ENCODE measurements at places on chromosomes 13 and 19.

- no peak for DNase-seq
Observed at GRCh38 chr13:37413161-37413560, 185.4 kb downstream of the POSTN start.

DNA sequence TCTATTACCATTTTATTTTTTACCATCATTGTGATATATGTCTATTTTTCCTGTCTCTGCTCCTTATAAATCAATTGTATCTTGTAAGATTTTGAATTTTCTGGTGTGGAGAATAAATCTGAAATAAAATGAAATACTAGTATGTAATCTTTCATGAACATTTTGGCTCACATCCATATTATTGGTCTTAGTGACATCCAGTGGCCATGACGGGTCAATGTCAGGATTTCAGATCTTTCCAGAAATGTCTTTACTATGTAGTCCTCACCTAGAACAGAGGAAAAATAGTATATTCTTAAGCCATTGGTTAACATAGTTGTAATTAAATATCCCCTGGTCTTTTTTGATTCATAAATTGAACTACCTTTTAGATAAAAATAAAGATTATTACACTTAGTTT, 109.8 kb upstream of the GPC6 start:
- no peak for DNase-seq

- no peak for DNase-seq
Observed at GRCh38 chr19:15562861-15563260, 52.2 kb upstream of the CYP4F8 start.

DNA sequence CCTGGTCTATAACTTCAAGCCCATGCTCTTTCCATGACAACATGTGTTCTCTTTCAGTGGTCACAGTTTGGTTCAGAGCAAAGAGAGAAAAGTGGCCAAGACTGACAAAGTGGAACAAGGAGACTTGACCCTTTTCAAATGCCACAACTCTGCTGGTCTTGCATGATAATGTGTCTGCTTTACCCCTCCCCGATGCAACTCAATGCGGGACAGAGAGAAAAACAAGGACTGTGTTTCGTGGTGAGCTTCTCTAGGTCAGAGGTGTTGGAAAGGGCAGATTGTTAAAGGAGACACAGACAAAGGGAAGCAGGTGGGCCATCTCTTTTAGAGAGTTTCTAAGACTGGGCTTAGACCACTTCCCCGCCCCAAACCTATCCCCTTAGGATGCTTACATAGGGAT, 61.6 kb upstream of the SERTM1 start:
- no peak for DNase-seq

DNA sequence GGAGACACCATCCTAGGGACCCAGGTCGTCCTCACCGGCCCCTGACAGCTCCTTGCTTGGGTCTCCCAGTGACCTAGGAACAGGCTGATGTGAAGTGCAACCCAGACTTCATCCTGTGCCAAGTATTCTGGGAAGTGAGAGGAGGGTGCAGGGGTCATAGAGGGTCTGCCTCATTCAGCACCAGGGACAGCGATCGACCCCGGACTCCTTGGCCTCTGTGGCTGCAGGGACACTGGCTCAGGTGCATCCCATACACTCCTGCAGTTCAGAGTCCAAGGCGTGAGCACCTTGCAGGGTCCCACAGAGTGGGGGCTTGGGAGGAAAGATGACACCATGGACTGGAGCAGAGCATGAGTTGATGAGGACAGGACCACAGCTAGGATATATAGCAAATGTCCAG, 10.0 kb upstream of the OR10H2 start:
- DNase-seq, result no peak

DNA sequence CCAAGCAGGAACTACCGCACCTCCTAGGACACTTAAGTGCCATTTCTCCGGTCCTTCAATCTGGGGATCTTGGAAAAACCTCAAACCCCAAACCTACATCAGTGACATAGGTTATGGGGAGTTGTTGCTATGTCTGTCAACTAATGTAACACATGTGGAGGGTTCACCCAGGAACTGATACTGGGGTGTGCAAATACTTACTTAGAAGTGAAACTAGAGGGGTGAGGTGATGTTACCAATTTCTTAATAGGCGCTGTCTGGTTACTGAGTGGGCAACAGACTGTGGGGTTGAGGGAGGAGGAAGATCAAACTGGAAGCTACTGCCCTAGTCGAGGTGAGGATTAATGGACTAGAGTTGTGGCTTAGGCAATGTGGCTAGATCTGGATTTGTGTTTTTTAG, 1.9 kb downstream of the ZNF586 start:
- DNase-seq, result no peak

GRCh38 chr13:35179920-35180663, 238.0 kb downstream of the NBEA start:
- DNase-seq, result no peak

DNA sequence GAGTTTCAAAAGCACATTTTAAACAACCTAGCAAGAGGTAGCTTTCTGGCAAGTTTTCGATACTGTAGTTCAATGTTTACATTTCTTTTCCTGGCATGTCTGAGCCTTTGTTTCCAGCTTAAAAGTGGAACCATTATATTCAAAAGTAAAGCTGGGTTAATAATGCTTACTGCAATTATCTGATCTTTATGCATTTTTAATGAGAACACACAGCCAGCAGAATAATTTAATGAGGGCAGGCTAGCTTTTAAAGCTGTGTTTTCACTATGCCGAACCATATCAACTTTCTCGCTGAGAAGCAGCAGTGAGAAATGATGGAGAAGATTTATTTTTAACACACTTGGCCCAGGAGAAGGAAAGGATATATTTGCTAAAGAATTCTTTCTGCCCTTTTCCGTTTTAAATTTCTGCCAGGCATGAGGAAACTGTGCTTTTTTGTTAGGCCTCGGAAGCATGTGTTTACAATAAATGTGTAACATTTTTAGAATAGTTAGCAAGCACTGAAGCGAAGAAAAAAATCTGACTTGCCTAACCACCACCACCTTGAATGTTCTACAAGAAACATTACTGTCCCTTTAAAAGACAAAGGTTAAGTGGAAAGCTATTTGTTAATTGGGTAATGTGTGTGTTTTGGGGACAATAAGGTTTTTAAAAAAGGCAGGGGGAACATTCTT, 1.0 kb downstream of the MBNL2 start:
- no peak for DNase-seq

GRCh38 chr19:53007200-53007599, 6.5 kb upstream of the ERVV-1 start:
- DNase-seq, result no peak

DNA sequence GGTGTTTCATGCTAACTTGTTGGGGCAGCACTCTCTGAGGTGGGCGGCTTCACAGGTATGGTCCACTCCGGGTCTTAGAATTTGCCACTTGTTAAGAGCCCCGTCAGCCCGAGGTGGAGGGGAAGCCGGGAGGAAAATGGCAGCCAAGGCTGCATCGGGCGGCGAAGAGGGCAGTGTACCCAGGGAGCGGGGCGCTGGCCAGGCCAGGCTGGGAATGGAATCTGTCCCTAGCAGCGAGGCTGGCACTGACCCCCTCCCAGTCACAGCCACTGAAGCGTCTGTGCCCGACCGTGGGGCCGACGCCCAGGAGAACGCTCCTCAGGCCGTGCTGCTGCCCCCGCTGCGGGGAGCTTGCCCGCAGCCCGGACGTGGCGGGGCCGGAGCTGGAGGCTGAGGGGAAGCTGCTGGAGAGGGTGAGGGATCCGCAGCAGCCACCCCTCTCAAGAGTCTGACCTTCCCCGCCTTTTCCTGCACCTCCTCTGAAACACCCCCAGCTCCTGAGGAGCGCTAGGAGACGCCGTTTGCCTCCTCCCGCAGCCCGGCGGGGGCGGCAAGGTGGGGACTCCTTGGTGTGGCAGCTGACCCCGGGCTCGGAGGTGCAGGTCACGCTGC, 313.8 kb upstream of the SPRY2 start:
- no peak for DNase-seq

DNA sequence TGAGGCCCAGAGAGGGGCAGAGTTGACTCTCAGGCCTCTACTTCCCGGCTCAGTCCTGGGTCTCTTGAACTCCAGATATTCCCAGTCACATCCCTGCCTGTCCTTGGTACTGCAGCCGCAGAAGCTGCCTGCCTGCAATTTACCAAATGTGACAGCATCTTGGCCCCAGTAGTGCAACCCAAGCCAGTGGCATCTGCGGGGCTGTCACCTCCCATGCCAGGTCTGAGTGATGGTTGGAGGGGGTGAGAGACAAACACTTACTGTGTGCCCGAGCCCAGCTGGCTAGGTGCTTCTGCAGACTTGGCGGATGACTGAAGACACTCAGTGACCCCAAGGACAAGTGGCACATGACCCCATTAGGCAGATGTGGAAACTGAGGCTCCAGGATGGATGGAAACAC, 18.4 kb downstream of the ZNRF4 start:
- DNase-seq, result no peak

DNA sequence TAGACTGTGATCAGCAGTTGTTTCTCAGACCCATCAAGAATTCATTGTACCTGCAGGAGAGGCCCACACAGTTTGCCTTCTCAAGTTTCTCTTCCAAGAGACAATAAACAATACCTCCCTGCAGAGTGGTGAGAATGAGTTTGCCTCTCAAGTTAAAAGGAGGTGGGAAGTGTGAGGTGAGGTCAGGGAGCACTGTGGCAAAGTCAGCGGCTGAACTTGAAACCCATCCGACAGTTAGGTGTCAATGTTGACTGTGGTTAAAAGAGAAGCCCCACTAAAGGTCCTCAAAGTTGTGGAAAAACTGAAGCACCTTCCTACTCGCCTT, 72.9 kb upstream of the TSC22D1 start:
- DNase-seq, result peak; percentile 36

- DNase-seq, result no peak
Observed at GRCh38 chr19:35717665-35718344, at the start of gene KMT2B. Gene KMT2B, plus strand, starts transcription at chr19:35718003. Its CDS starts 16 bp downstream, at chr19:35718019.

GRCh38 chr19:41299755-41300089, 10.2 kb upstream of the CCDC97 start:
- DNase-seq, result no peak

DNA sequence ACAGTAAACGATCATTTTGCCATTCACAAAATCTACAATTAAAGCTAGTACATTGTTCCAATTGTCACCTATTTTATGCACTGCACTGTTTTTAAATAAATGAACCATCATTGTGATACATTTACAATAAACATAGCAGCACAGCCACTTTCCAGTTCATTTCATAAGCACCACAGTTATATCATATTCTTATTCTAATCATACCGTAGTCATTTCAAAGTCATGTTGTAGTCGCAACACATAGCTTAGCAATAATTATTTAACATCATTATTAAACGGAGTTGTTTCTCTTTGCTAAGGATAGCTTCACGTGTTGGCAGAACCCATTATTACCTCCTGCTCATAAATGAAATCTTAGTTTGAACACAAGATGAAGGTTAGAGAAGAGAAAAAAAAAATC, 2.2 kb upstream of the PCDH9 start:
- DNase-seq, result no peak

DNA sequence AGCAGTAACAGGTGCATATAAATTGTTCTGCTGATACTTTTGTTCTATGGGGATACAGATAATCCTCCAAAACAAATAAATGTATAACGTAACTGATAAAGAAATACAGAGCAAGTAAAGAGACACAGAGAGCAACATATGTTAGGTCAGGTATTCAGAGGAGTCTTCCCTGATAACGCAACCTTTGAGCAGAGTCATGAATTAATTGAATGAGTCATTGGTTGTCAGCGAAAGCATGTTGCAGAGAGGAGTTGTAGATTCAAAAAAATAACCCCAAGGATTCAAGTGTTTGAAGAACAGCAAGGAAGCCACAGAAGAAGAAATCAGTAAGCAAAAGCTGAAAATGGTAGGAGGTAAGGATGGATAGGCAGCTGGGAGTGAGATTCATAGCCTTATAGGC, 245.2 kb downstream of the TBC1D4 start:
- no peak for DNase-seq

GRCh38 chr19:17599780-17600179, 44.3 kb downstream of the COLGALT1 start:
- DNase-seq, result no peak

DNA sequence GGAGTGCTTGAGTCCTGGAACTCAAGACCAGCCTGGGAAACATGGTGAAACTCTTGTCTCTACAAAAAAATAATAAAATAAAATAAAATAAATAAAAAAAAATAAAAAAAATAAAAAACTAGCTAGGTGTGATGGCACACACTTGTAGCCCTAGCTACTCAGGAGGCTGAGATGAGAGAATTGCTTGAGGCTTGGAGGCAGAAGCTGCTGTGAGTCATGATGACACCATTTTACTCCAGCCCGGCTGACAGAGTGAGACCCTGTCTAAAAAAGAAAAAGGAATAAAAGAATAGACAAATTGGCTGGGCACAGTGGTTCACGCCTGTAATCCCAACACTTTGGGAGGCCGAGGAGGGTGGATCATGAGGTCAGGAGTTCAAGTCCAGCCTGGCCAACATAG, 1168.9 kb downstream of the SLITRK5 start:
- no peak for DNase-seq

DNA sequence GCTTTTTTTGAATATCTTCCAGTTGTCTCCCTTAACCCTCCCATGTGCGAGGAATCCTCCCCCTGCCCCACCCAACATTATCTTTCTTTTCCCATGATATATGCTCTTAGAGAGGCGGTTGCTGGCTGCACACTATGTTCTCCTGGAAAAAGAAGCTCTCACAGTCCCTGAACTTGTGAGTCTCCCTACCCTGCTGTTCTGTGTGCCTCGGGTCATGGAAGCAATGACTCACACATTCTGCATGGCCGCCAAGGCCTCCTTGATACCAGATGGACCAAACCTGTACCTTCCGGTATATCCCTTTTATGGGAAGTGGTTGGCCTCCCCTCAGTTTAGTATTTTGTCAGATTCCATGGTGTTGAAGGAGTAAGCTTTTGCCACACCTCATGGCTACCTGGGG, 705.4 kb downstream of the SLITRK6 start:
- DNase-seq, result no peak

GRCh38 chr19:46040952-46041500, at the start of gene IGFL4:
Gene IGFL4, minus strand, starts transcription at chr19:46041002. Its CDS starts 40 bp downstream, at chr19:46040962.
- DNase-seq, result no peak

DNA sequence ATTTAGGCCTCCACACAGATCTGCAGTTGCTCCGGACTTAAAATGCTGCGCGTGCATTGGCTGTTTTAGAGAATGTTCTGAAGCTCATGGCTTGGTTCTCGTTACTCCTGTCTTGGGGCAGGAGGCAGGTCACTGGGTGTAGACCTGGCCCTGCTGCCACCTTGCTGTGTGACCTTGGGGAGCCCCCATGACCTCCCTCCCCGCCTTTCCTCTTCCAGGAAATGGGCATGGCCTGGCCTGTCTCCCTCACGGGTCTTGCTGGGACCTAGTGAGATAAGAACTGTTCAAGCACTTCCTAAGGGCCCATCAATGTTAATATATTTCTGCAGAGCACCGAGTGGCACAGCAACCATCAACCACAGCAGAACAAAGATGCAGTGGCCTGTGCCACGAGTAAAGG, 49.4 kb downstream of the KLF2 start:
- no peak for DNase-seq

DNA sequence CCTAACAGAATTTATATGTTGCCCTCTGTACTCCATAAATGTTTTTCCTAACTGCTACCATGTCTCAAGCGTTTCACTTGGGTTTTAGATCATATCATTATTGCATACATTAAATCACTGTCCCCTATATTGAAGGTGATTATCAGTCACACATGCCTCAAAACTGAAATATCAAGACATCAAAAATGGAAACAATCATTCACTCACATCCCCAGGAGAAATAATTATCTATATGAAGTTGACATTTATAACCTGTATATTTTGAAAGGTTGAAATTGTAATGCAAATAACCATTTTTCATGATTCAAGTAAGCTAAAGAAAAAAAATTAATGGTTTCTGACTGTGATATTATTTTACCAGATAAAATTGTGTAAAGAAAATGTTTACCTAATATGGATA, 1695.0 kb downstream of the SLITRK1 start:
- no peak for DNase-seq

All from stimulated activated CD4-positive, alpha-beta T cell treated with anti-CD3 and anti-CD28 coated beads, Interleukin-15, amount 100 ng/mL, for 48 hours (primary cell).